Testis (tissue), 5 donors: ENCODE measurements at places on chromosomes 6 and 20.

DNA sequence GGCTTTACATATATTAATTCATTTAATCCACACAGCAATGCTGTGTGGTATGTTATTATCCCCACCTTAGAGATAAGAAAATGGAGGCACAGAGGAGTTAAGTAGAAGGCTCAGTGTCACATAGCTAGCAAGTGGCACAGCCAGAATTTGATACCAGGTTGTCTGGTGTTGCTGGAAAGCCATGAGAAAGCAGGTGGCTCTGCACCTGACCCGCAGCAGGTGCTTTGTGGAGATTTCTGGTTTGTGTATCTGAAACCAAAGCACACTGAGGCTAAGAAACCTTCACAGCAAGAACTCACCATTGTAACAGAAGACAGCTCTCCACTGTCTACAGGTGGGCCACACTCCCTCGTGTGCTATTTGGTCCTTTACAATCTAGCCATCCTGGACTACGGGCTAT is 7.5 kb downstream of the ELMO2 start:
- no peak overlapping the region for H3K4me3 ChIP-seq
- H3K36me3 ChIP-seq = no peaks in the 10 kb centered on the region
- DNase-seq = no peak
- no peaks in the 10 kb centered on the region for H3K27me3 ChIP-seq
- peak overlapping the region; percentile 86 for H3K27ac ChIP-seq
- peaks cover 52% of the 10 kb centered on the region for H3K4me1 ChIP-seq

GRCh38 chr20:62704341-62704948 is 4.2 kb upstream of the NTSR1 start:
- no peaks in the 10 kb centered on the region for H3K27me3 ChIP-seq
- H3K4me1 ChIP-seq = no peaks in the 10 kb centered on the region
- no peak overlapping the region for H3K4me3 ChIP-seq
- H3K27ac ChIP-seq = no peak overlapping the region

DNA sequence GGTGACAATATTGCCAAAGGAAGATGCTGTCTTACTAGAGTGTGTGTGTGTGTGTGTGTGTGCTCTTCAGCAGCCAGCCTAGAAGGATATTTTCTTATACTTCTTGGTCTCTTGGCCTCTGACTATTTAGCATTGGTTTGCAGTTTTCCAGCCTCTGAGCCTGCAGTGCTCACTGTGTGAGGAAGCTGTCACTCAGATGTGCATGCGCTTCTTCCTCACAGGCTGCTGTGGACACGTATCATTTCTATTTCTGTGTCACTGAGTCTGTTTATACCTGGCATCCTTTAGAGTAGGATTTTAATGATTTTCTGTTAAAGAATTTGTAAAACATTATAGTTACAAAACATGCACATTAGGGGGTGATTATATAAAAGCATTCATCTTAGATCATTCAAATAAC is 83.3 kb downstream of the ALDH8A1 start:
- DNase-seq = no peak
- H3K36me3 ChIP-seq = no peaks in the 10 kb centered on the region
- no peaks in the 10 kb centered on the region for H3K27me3 ChIP-seq
- H3K4me1 ChIP-seq = no peaks in the 10 kb centered on the region

GRCh38 chr6:142605922-142606485 is 304.2 kb downstream of the ADGRG6 start:
- DNase-seq = no peak
- H3K4me1 ChIP-seq = no peaks in the 10 kb centered on the region
- H3K4me3 ChIP-seq = no peak overlapping the region
- H3K27ac ChIP-seq = no peak overlapping the region
- no peaks in the 10 kb centered on the region for H3K36me3 ChIP-seq

- H3K4me3 ChIP-seq = no peak overlapping the region
- no peaks in the 10 kb centered on the region for H3K36me3 ChIP-seq
Measured at GRCh38 chr6:64459411-64459944, 823.9 kb downstream of the PHF3 start.
